ENCODE measurements at places on chromosomes 1 and 21. TPM values are rescaled to one million over a fixed set of nuclear protein-coding genes. Genes with fewer than 3 reads are reported as not detected.

- DNase-seq = no peak
Observed at GRCh38 chr21:46131838-46132651, 23.3 kb downstream of the FTCD start.

Gene PM20D1
- total RNA-seq = 3.8 TPM

Gene NEK7
- 56.4 TPM for total RNA-seq

Gene DMRTA2
- not detected for total RNA-seq

DNA sequence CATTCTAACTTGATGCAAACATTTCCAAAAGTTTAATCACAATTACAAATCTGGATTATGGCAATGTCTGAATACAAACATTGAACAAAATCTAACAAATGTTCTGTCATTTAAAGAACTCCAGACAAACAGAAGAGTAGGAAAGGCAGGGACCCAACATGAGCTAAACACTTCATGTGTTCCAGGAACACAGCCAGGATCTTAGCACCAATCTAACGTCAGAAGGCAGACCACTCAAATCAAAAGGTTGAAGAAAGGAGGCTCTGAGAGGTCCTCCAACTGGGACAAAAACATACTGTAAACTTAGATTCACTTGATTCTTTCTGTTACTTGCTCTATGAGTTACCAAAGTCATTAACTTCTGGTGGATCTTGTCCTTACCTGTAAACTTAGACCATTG is 374.0 kb downstream of the NEGR1 start:
- no peak for DNase-seq

Gene PLPPR4
- not detected for total RNA-seq

Gene NUAK2
- 9.9 TPM for total RNA-seq

DNA sequence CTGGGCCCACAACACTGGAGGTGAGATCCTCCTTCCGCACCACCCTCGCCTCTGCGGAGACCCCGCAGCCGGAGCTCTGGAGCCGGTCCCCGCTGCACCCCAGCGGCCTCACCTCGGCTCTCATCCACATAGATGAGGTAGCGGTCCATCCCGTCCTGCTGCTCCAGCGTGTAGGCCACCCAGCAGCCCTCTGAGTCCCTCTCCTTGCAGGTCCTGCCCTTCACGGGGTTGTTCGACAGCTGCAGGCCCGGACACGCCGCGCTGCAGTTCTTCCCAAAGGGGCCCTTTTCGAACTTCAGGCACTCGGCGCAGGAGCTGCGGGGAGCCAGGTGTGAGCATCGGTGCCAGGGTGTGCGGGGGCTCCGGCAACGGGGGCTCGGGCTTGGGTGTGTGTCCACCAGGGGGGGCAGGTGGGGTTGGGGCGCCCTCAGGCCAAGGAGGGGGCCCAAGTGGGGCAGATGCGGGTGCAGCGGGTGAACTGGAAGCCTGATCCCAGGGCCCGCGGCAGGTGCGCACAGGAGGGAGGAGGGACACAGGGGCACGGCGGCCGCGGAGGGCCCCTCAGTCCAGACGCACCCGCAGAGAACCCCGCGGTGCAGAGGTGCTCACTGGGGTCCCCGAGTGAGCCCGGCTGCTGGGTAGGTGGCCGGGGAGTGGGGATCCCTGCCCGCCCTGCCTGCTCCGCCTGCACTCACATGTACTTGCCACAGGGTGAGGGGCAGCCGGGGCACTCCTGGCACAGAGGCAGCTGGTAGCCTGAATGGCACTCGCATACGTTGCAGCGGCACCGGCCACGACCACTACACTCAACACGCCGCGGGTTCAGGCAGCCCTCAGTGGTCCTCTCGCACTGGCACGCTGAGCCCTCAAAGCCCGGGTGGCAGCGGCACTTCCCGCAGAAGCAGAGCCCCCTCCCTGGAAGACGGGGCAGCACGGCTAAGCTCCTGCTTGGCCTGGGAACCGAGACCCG is 15.4 kb upstream of the PTTG1IP start:
- no peak for DNase-seq

Gene RNU1-2
- total RNA-seq = 3,278 TPM

Gene TUT4
- total RNA-seq = 120 TPM

Gene PLA2G2F
- not detected for total RNA-seq

- DNase-seq = no peak
Observed at GRCh38 chr1:10615332-10615731, 140.6 kb downstream of the PEX14 start.

Gene A3GALT2
- total RNA-seq = not detected

- DNase-seq = no peak
Observed at GRCh38 chr1:76185207-76185606, 110.7 kb downstream of the ST6GALNAC3 start.

DNA sequence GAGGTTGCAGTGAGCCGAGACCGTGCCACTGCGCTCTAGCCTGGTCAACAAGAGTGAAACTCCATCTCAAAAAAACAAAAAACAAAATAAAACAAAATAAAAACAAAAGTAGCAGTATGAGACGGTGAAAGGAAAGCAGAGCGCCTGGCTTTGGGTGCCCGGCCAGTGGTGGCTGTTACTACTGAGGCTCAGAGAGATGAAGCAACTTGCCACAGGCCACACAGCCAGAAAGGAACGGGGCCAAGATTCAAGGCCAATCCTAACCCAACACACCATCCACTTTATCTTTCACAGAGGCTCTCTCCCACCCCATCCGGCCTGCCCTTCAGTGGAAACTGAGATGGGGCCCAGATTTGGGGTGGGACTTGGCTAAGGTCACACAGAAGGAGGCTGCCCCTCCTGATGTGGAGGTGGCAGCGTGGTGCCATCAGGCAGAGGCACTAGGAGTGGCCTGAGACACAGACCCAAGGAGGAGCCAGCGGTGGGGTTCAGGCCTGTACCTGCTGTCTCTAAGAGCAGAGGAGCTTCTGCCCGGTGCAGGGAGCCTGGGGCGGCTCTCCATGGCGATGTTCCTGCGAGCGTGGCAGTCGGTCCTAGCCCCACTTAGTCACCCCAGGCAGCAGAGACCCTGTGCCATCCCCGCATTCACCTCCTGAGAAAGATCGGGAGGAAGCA is 33.2 kb downstream of the LDLRAP1 start:
- DNase-seq = no peak

- DNase-seq = no peak
Observed at GRCh38 chr1:14313731-14314431, 284.6 kb upstream of the KAZN start.

Gene KCNN3
- total RNA-seq = 0.30 TPM

DNA sequence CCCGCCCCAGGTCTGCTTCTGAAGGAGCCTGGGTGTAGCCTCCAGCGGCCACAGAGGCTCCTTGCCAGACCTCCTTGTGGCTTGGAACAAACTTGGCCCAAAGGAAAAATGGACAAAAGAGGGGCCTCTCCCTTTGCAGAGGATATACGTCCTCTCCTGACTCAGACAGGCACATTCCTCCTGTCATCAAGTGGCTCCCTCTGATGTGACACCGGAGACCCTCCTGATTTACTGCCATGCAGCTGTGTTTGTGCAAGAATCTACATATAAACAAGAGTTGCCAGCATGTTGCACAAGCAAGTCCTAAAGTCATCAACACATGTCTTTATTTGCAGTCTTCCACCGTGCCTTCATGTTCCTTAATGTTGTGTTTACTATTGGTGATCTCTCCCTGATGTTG is 54.1 kb upstream of the F3 start:
- DNase-seq = no peak
